ENCODE measurements at places on chromosomes 6 and 20.

GRCh38 chr6:12533586-12533985, 183.0 kb upstream of the PHACTR1 start:
- no peak for ATAC-seq

DNA sequence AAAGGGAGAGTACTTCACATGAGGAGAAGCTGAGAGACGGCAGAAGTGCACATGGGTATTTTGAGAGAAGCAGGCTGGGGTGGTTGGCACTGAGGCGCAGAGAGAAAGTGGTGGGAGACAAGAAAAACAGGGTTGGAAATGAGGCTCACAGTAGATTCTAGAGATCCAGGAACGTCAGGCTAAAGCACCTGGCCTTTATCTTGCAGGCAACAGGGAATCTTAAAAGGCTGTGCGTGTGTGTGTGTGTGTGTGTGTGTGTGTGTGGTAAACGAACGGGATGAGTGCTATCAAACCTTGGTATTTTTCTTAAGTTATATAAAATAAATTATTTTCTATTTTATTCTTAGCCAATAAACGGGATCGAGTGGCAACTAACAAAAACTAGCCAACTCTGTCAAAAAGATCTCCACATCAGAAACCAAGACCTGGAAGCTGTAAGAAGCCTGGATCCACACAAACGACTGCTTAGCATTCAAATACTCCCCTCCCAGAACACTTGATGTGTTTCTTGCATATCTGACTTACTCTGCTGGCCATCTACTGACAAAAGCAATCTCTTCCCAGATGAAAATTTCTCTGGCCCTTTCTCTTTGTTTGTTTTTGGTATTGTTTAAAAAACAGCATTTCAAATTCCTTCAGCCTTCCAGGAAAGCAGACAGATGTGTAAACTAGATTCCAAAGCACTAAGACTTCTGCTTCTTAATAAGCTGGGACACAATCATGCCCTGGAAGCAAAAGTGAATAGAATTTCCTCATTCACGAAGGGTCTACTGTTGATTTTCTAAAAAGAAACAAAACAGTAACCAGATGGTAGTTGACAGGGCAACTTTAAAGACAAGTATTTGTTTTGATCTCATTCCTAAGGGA, 44.8 kb upstream of the FABP7 start:
- ATAC-seq = no peak

DNA sequence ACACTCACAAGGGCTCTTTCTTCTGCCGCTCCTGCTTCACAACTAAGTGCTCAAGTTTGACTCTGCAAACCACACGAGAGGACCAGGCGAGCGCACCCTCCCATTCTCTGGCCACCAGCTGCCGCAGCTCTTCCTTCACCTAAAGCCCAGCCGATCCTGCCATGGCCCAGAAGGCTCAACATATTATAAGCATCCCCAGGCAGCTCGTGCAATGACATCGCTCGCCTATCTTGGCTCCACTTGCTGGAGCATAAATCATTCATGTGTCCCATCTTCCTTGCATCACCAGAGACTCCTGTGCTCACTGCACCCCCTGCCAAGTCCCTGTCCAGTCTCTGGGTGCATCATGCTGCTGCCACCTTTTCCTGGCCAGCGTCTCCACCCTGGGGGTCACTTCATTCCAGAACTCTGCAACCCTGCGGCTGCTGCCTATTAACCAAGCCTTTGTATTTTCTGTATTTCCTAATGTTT, 59.0 kb downstream of the PSMG4 start:
- no peak for ATAC-seq

DNA sequence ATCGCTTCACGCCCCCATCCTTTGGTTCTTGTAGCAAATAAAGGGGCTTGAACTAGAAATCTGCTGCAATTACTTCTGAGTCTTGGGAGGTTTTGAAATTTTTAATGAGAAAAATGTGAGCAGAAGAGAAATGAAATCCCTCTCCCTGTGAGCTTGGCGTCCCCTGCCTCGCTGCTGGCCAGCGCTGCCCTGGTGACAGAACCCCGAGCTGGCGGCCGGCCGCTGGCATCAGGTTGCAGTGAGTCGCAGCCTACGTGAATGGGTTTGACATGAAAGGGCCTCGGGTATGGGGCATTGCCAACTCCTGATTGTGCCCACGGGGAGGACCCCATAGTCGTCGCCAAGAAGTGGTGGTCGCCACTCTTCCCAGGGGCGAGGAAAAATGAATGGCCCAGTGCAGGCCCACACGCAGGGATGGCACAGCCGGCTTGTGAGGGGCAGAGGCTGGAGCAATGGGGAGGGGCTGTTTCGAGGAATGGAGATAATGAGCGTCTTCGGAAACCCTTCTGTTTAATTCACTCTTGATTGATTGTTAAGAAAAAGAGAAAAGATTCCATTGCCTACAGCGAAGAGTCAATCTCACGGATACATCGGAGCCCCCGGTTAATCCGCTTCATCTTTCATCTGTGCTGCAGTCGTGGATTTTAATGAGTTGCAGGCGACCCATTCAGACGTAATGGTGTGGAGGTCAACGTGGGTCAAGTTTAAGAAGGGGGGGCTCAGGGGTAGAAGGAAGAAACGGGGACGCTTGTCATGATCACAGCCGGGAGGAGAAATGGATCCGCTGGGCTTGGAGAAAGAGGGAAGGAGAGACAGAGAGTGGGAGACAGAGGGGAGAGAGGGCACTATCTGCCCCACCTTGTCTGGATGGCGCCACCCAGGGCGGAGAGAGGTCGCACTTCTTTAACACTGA, 380.1 kb downstream of the THBS2 start:
- ATAC-seq = no peak

- no peak for ATAC-seq
Observed at GRCh38 chr6:40437631-40438030, 149.5 kb downstream of the LRFN2 start.

- no peak for ATAC-seq
Observed at GRCh38 chr6:491233-491632, 99.7 kb downstream of the IRF4 start.

DNA sequence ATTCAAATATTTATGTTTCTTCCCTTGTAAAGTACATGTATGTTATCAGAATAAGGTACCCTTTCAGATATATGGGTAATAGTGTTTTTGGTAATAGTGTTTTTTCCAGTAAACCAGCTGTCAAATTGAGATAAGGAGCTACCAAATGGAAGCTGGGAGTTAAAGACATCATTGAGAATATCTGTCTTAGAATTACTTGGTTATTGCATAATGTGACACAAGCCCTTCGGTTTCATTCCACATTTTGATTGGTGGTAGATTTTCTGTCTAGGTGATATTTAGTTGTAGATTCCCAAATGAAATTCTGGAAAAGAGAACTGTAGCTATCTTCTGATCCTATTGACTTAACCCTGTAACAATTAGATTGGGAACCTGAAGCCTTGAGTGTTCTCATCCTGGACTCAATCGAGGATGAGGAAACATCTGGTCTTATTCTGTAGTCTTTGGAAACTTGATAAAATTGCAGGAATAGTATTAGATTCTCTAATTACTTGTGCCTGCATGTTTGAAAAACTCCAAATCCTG, 75.1 kb upstream of the SYNJ2 start:
- no peak for ATAC-seq

GRCh38 chr6:130515306-130515705, 149.5 kb downstream of the TMEM200A start:
- no peak for ATAC-seq

- ATAC-seq = no peak
Observed at GRCh38 chr6:132072831-132073230, 121.7 kb upstream of the CCN2 start.

DNA sequence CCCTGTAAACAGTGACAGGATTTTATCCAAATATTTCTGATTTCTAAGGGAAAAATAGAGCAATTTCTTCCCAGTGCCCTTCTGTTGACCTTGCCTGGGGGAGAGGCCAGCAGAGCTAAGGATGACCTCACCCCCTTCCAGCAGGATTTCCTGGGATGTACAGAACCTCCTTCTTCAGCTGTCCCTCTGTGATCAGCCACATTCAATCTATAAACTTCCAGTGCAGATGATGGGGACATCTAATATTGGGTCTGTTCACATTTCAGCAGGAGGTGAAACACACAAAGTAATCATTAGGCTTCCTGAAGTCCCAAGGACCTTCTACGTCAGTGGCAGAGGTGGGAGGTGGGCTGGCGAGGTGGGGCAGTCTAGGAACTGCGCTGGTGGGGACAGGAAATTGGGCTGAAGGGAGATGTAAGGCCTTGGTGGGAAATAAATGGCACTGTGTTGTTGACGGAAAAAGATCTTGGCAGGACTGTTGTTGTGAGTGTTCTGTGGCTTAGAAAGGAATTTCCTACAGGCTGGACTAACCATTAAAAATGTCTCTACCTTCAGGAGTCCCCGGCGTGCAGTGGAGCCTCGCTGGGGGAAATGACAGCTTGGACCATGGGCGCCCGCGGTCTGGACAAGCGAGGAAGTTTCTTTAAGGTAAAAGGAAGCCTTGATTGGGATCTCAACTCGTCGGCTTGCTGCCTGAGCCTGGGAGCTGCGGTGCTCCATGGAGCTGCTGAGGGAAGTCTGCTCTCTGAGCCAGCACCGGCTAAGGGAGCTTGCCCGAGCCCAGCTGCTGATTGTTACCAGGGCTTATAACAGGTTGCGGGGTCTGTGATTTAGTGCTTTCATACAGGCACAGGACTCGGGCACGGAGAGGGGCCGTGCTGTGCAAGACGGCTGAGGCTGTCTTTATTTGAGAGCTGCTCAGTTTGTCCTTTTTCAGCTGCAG, 127.9 kb upstream of the NAA20 start:
- ATAC-seq = peak; percentile 75

DNA sequence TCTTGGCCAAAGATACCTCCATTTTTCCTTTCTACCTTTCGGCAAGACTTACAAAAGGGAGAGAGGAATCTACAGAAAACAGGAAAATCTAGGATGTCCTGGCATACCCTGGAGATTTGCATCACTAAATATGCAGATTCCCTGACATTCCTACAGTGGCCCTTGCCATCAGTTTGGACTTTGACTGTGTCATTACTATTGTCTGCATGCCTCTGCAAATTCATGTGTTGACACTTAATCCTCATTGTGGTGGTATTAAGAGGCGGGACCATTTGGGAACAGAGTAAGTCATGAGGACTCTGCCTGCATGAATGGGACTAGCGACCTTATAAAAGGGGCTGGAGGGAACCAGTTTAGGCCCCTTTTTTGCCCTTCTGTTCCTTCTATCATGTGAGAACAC, 50.5 kb upstream of the DTNBP1 start:
- no peak for ATAC-seq

GRCh38 chr6:29490055-29490454, 2.3 kb upstream of the MAS1L start:
- no peak for ATAC-seq

- ATAC-seq = peak; percentile 89
Observed at GRCh38 chr20:11917663-11918062, at the start of gene BTBD3. Gene BTBD3, plus strand, starts transcription at chr20:11917893. Its CDS starts 383 bp downstream, at chr20:11918276.

GRCh38 chr20:23629017-23629541, 8.7 kb downstream of the CST3 start:
- ATAC-seq = no peak

GRCh38 chr6:122787721-122788120, 1.3 kb upstream of the SMPDL3A start:
- ATAC-seq = no peak

- no peak for ATAC-seq
Observed at GRCh38 chr20:8251201-8251575, 119.1 kb downstream of the PLCB1 start.

DNA sequence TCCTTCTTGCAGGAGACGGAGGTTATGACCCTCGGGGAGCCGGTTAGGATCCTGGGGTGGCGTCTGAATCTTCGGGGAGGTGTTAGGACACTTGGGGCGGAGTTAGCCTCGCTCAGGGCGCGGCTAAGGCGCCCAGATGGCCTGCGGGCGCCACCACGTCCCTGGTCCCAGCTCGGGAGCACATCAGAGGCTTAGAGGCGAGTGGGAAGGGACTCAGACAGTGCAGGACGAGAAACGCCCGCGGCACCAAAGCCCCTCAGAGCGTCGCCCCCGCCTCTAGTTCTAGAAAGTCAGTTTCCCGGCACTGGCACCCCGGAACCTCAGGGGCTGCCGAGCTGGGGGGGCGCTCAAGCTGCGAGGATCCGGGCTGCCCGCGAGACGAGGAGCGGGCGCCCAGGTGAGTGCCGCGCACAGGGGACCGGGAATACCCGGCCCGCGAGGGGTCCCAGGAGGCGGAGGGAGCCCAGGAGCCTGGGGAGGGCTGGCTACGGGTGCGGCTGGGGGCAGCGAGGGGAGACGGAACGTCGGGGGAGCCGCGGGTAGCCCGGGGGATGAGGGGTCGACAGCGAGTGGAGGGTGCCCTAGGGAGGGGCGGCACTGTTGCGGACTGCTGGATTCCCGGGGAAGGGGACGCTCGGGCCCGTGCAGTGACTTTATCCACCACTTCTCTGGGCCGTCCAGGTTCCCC, at the start of gene HCK:
HCK (plus strand) TSS at position 153 of the 688 bp plus-strand sequence.
- ATAC-seq = 0 out of 3 replicates have a peak, but pooled peaks have one; percentile 42

- no peak for ATAC-seq
Observed at GRCh38 chr20:4661191-4661590, 60.5 kb upstream of the PRND start.

DNA sequence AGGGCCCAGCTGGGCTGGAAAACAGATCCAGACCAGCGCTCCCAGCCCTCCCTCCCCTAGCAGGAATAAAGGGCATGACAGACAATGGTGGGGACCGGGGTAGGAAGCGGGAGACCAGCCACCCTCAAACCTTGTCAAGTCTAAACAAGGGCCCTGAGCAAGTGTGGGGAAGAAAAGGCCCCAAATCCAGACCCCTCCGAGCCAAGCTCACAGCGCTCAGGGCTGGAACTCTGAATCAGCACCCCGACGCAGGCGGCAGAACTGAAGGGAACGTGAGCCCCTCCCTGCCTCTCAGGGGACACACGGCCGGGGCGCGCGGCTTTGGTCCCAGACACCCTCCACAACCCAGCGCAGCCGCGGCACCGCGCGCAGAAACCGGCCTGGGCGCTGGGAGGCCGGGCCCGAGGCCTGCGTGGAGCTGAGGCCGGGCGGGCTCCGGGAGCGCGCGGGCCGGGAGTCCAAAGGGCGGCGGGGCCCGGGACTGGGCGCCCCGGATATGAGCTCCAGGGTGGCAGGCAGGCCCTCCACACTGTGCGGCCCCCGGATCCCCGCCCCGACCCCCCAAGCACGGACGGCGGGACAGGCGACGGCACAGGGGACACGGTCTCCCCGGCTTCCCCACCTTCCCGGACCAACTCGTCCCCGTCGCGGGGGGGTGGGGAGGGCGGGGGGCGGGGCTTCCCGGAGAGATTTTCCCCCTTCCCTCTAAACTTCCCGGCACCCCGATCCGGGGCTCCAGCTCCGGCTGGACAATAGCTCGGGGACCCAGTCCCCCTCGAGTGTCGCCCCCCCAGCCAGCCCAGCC, 641 bp downstream of the TEAD3 start:
- ATAC-seq = peak; percentile 69

DNA sequence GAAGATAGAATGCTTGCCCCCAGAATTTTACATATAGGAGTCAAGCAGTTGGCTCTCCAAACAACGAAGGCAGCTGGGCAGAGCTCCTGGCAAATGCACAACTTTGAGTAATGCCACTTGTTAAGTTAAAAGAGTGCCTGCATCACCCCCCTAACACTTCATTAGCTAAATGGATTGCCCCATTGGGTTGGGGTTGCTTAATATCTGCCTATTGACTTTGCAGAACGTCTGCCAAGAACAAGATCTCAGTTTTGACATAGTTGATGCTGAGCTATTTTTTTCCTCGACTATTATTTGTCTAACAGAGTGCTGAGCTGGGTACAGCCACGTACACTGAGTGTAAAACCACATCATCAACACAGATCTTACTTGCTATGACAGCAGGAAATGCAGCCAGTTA, 12.1 kb downstream of the ANKRD60 start:
- ATAC-seq = no peak
